Cerebellum (tissue), 4 donors: ENCODE measurements at places on chromosomes 1 and 21.

GRCh38 chr1:174401075-174401474 lies 46.7 kb upstream of the GPR52 start:
- no peak for DNase-seq

GRCh38 chr1:243850202-243850451 lies at the start of gene AKT3:
Gene AKT3, minus strand, starts transcription at chr1:243850243. Its CDS starts 7,073 bp downstream, at chr1:243843170.
- DNase-seq: peak; percentile 81

DNA sequence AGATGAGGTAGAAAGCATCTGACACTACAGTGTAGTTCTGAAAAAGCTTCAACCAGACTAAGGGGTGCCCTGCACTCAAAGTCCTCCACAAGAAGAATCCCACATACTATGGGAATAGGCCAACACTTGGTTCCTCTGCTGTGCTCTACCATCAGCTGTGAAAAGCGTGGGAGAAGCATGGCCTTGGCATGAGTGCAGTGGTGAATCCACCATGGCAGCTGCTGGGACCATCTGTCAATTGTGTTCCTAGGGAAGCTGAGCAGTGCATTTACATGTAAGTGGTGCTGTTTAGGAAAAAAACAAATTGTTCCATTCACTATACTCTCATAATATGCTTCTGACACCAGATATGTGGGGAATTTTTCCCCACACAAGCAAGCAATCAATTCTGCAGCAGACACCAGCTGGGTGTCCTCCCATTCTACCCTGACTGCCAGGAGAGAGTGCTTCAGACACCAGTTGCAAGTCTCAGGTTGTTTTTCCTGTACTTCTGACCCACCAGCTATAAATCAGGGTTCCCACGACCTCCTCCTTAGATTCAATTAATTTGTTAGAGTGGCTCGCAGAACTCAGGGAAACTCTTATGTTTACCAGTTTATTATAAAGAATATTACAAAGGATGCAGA lies 230.8 kb upstream of the CHRM3 start:
- no peak for DNase-seq

DNA sequence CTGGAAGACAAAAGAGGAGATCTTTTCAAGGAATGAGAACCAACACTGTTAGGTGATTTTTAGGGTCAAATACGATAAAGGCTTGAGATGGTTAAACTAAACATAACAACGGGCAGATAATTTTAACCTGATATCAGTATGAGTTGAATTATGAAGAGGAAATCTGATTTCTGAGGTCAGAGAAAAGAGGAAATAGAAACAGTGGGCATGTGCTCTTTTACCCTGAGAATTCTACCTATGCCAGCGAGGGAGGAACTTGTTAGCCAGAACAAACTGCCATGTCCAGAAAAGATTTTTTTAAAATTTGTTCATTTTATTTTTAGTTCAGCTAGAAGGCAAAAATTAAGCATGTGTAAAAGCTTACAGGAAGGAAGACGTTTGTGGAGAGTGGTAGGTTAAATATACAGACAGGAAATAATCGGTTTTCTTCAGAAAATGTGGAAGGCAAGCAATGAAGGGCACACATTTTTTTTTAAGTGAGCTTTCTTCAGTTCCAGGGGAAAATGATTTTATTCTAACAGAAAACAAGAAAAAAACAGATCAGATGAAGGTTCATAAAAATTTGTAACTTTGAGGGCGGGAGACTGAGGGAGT lies 1745.3 kb downstream of the MRPL39 start:
- DNase-seq: no peak

GRCh38 chr1:216523043-216523442 lies 99.8 kb upstream of the USH2A start:
- no peak for DNase-seq

- no peak for DNase-seq
These were observed 13.3 kb upstream of the S100A2 start for GRCh38 chr1:153578936-153579335.

GRCh38 chr1:218878369-218878768 lies 295.3 kb upstream of the LYPLAL1 start:
- no peak for DNase-seq

- peak; percentile 29 for DNase-seq
These were observed 440.9 kb upstream of the ZRANB2 start for GRCh38 chr1:71521655-71522264.

DNA sequence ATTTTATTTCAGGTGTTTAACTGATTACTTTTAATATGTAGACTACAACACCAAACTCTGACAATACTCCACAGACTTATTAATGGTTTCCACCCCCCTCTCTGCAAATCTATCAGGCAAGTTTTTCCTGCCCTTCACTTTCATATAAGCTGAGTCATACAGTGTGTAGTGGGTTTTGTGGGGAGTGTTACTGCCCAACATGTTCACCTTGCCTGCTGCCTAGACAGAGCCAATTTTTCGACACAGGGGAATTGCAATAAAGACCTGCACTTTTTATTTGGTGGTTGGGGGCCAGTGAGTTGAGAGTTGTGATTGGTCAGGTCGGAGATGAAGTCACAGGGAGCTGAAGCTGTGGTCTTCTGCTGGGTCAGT lies 119.7 kb downstream of the PPIAL4G start:
- DNase-seq: no peak
